ENCODE measurements at places on chromosomes 11 and 22.

GRCh38 chr11:121722431-121723245 is 269.9 kb upstream of the SORL1-AS1 start:
- peak; percentile 38 for DNase-seq

- no peak for DNase-seq
Observed at GRCh38 chr11:48124880-48125279, 91.7 kb upstream of the OR4B1 start.

DNA sequence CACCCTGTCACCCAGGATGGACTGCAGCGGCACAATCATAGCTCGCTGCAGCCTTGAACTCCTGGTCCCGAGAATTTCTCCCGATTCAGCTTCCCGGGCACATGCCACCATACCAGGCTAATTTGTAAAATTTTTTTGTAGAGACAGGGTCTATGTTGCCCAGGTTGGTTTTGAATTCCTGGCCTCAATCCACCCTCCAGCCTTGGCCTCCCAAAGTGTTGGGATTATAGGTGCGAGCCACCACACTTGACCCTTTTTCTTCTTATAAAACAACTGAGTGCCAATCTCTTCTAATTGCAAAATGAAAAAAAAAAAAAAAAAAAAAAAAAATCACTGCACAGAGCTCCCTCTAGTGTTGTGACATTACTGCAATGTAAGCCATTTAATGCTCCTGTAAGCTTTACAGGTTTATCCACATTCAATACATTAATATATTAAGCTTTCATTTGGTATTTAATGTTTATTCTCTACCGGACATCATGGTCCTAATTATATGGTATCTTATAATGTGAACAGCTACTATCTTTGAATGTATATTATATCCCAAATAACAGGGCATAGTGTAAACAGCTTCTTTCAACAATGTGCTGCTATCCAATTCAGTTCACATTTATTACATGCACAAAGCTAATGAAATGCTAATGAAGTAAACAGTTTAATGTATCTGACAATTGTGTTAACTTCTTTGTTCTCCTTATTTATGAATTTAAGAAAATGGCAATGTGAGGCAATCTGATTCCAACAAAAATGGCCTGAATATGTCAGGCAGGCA is 44.6 kb downstream of the COPB1 start:
- no peak for DNase-seq

GRCh38 chr22:30420347-30421125 is 5.0 kb upstream of the MTFP1 start:
- no peak for DNase-seq

All from NCI-H1930 (cell line).